ENCODE measurements at places on chromosomes 12 and 14.

DNA sequence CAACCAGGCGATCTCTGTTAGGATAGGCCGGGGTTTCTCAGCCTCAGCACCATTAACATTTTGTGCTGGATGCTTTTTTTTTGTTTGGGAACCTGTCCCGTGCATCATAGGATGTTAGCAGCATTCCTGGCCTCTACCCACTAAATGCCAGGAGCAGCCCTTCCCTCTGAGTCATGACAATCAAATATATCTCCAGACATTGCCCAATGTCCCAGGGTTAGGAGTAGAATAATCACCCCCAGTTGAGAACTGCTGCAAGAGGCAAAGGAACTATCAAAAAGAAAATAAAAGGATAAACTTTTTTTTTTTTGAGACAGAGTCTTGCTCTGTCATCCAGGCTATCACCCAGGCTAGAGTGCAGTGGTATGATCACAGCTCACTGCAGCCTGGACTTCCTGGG lies 76.0 kb downstream of the ACACB start:
- no peaks in the 10 kb centered on the region for H3K27me3 ChIP-seq
- no peak overlapping the region for H3K4me3 ChIP-seq
- DNase-seq = no peak
- H3K4me1 ChIP-seq = no peaks in the 10 kb centered on the region
- H3K27ac ChIP-seq = no peak overlapping the region

DNA sequence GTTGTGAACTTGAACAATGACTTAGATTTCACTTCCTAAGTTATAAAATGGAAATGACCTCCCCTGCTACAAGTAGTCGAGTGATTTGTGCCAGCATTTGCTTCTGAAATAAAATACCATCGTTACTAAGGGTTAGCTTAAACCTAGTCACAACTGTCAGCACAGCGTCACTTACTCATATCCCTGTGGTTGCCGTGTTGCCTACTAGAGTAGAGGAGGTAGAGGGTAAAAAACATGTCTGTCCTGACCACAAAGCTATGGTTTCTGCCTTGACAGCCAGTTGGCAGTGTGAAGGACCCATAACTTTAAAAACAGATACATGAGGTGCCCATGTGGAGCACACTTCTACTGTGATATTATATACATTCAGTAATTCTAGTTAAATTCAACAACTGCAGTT lies 234.2 kb upstream of the RGS6 start:
- H3K4me1 ChIP-seq = no peaks in the 10 kb centered on the region
- no peak for DNase-seq
- H3K4me3 ChIP-seq = no peak overlapping the region
- no peaks in the 10 kb centered on the region for H3K36me3 ChIP-seq

DNA sequence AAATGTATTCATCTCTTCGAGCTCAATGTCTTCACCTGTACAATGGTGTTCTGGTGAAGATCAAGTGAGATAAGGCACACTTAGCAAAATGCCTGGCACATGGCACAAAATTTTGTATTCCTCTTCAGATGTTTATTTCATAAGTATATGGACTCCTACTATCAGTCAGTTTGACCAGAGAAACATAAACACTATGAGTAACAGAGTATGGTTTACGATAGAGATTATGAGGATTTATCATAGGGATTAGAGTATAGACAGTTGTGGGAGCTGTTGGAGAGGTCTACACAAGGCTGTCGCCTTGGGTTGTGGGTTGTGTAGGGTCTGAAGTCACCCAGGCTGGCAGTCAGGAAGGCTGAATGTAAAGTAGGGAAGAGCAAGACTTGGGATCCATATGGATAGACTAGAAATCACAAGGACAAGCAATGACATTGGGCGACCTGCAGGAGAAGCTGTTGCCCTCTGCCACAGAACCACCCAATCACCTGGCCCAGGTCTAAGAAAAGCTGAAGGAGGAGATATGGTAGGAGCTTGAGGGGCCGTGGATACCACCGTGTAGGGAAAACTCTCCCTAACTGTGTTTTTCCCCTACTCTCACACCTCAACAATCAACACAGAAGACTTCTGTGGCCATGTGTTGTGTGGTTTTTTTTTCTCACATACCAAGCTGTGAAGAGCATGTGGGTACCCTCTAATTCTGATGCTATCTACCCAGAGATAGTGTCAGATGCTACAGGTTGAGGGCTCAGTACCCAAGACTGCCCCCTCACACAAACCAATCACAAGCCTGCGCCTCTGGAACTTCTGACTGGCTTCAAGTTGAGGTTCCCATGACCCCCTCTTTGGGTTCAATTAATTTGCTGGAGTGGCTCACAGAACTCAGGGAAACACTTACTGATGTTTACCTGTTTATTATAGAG lies 27.2 kb upstream of the RESF1 start:
- H3K4me1 ChIP-seq = no peaks in the 10 kb centered on the region
- no peak overlapping the region for H3K4me3 ChIP-seq
- no peak for DNase-seq
- no peak overlapping the region for H3K27ac ChIP-seq

- no peak overlapping the region for H3K27ac ChIP-seq
- H3K36me3 ChIP-seq = no peaks in the 10 kb centered on the region
- no peak overlapping the region for H3K4me3 ChIP-seq
These were observed 168.5 kb downstream of the FOXN3 start for GRCh38 chr14:89248411-89249064.

DNA sequence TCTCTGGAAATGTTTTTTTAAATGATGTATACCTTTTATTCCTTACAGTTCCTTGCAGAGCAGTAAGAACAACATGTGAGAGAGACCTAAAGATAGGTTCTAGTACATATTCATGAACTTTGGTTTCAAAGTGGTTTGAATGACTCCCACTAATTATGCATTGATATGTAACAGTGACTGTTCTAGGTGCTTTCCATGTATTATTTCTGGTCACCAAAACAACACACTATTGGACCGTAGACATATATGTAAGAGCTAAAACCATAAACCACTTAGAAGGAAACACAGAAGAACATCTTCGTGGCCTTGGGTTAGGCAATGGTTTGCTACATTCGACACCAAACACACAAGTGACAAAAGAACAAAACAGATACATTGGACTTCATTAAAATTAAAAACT lies 37.9 kb downstream of the SOX5 start:
- H3K36me3 ChIP-seq = no peaks in the 10 kb centered on the region
- no peak overlapping the region for H3K27ac ChIP-seq
- no peak overlapping the region for H3K4me3 ChIP-seq
- no peaks in the 10 kb centered on the region for H3K27me3 ChIP-seq
- H3K4me1 ChIP-seq = peaks cover 3% of the 10 kb centered on the region

Data from aorta (tissue), 5 donors.